ENCODE measurements at places on chromosomes 2 and 18.
A peak's percentile ranks its signal among the peaks of the same experiment; 100 is the strongest.

- no peak for DNase-seq
Observed at GRCh38 chr18:32160547-32160946, 29.3 kb upstream of the MEP1B start.

GRCh38 chr2:4597400-4597799 lies 894.0 kb downstream of the DCDC2C start:
- no peak for DNase-seq

DNA sequence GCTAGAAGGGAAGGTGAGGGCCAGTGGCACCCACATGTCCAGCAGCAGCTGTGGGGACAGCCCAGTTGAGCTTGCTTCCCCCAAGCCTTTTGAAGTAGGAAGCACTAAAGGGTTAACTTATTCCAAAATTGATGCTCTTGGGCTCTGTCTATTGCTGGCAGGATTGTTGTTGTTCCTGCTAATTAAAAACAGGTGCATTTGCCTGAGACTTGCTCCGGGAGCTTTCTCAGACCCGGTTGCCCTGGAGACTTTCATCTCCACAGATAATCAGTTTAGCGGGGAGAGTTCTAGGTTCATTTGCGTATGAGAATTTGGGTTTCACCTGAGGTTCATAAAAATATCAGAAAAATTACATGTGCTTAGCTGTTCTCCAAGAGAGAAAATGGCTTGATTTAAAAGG lies 277.3 kb downstream of the LRATD1 start:
- DNase-seq: no peak

DNA sequence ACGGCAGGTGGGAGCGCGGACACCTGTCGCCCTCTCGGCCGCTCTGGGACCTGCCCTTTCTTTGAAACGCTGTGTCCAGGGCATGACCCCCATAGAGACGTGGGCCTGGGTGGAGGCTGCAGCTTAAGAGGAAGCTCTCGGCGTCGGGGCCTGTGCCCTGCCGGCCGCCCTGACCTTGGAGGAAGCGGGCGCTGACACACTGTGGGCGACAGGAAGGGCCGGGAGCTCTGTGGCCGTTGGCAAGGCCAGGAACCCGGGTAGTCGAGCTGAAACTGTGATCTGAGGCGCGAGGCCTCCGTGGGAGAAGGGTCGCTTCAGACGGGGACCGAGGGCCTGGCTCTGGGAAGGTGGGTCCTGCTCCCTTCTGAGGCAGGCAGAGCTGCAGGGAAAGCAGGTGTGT lies 28.2 kb downstream of the KCNG2 start:
- no peak for DNase-seq

DNA sequence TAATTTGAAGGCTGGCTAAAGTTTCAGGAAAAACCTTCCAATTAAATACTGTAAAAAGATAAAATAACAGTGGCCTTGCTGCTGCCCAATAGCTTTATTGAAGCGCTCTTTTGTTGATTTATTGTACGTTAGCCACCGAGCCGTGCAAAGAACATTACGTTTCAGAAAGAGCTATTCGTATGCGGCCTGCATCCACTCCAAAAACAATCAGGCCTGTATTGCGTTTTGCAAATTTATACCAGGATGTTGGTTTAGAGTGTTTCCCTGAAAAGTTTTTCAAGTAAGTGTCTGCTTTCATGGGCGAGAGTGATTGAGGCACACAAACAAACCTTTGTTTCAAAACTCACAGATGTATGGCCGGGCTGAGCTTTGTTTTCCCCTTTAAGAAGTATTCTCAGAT lies 257.2 kb upstream of the SALL3 start:
- peak; percentile 14 for DNase-seq

DNA sequence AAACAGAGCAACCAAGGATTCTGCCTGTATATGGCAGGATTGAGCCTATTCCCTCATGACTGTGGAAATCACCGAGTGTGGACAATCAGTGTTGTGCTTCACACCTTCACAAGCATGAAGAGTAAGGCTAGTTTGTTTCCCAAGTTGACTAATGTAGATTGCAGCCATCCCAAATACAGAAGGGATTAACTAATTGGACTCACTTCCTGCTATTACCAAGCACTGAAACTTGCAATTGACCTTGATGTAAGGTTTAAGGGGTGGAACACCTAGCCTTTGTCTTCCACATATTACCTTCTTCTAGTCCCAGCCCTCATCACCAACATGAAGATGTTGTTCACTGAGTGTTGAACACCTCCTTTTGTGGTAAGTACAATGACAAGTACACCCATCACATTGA lies 120.9 kb upstream of the RND3 start:
- DNase-seq: no peak

GRCh38 chr2:148701039-148701438 lies 56.5 kb downstream of the EPC2 start:
- no peak for DNase-seq

DNA sequence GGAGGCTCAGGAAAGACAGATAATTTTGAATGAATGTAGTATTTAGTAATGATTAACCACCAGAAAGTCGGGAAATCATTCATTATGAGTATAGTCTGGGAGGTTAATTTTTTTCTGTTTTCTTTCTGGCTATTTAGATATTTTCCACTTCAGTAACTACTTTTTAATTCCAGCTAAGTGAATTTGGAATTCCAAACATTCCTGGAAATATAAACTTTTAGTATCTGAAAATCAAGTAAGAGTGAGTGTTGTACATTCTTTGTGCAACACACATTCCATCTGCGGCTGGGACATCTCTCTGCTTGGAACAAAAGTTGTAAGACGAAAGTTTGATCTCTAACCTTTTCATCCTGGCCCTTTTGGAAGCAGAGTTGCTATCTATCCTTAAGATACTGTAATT lies 275.7 kb upstream of the SPRED2 start:
- DNase-seq: no peak

- DNase-seq: no peak
Observed at GRCh38 chr2:47201224-47201623, 46.1 kb upstream of the STPG4 start.

GRCh38 chr18:9849407-9850283 lies 36.1 kb upstream of the TXNDC2 start:
- DNase-seq: no peak

DNA sequence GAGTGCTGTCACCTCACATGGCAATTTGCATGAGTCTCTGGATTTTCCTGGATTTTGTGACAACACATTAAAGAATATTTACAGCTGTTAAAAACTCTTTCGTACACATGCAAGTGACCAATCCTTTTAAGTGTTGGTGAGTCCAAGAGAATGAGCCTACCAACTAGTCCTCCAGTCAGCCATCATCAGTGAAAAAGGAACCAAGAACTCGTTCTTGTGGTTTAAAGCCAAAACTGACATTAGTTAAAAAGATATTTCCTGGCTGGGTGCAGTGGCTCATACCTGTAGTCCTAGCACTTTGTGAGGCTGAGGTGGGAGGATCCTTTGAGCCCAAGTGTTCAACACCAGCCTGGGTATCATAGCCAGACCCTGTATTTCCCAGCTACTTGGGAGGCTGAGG lies 215.4 kb upstream of the ITGA4 start:
- no peak for DNase-seq

DNA sequence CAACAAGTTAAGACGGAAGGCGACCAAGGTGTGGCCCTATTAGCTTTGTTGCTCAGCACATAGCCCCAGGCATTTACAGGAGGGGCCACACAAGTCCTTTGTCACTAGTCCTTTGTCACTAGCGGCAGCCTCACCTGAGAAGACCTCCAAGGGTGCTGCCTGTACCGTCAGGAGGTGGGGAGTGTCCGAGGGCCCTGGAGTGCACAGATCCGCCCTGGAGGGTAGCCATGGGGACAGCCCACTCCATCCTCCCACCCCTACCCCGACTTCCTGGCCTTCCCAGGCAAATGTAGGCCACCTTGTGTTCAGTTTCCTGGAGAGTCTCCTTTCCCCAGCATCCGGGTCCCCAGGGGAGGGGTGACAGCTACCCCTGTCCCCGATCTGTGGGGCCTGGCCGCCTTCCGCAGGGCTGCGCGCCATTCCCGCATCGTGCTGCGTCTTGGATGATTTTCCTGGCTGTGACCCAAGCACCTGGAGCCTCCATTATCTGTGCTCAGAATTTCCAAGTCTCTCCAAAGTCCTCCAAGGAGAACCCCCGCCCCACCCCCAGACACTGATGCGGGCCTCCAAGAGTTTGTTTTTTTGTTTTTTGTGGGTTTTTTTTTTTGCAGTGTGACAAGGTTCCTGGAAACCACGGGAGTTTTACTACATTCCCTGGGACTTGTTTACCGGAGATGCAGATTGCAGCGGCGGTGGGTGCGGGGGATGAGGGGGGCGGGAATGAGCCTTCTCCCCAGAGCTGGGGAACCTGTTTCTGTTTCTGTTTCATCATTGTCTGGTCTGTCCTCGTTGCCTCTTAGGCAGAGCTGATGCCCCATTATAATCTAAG lies 28.6 kb downstream of the TEX44 start:
- DNase-seq: peak; percentile 80

DNA sequence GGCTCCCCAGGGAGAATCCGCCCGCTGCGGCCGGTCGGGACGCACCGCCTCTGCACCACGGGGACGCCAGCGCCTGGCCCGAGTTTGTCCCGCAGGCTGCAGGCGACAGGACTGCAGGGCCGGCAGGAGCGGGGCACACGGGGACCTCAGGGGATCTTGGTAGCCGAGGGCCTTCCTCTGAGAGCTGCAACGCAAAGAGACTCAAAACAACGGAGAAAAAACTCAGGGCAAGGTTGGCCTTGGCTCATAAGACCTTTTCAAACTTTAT lies 79.7 kb downstream of the ARHGEF4 start:
- no peak for DNase-seq

DNA sequence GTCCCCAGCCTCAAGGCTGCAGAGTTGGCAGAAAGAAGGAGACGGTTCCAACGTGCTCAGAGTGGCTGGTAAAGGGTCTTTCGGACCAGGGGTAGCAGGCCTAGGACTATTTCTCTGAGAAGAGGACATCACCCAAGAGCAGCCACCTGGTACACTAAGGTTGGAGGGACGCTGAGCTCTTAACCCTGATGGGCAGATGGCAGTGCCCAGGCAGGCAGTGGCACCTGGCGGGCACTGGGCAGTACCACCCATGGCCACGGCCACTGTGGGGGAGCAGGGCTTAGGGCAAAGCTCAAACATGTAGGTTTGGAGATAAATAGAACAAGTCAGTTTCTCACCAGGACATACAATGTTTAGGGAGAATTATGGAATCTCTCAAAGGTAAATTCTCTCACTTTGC lies 53.5 kb downstream of the MBP start:
- no peak for DNase-seq

GRCh38 chr18:49510393-49511115 lies 23.5 kb upstream of the C18orf32 start:
- DNase-seq: peak; percentile 38

DNA sequence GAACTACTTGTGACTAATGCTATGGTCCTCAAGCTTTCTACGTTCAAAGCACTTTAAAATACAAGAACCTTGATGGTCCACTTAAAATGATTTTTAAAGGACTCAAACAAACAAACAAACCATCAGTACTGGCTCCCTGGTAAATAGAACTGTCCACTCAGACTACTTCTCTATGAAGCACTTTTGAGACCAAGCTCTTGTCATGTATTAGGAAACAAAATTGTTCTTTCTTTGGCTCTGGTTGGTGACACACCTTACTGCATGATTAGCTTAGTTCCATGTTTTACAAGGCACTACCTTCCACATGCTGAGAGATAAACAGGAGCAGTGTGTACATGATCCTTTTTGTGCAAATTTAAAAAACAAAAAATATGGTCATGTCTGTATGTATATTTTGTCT lies 19.7 kb downstream of the DARS1 start:
- DNase-seq: no peak

DNA sequence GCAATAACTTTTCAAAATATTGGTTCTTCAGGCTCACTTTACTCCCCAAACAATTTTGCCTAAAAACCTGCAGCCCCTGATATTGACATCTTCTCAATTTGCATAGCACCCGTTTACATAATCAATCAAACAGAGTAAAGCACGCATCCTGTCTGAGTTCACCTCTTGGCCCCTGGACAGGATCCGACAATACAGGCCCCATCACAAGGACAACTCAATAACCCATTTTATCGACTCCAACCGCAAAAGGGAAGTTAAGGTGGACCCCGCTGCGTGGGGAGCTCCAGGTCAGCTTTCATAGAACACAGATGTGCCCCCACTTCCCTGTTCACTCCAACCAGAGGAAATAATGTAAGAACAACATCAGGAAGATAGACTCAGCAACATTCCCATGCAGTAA lies 44.7 kb downstream of the TTC32 start:
- DNase-seq: no peak
